ENCODE measurements at places on chromosomes 7 and 10.

GRCh38 chr10:76398043-76398710 lies 966.8 kb downstream of the LRMDA start:
- DNase-seq, result no peak

DNA sequence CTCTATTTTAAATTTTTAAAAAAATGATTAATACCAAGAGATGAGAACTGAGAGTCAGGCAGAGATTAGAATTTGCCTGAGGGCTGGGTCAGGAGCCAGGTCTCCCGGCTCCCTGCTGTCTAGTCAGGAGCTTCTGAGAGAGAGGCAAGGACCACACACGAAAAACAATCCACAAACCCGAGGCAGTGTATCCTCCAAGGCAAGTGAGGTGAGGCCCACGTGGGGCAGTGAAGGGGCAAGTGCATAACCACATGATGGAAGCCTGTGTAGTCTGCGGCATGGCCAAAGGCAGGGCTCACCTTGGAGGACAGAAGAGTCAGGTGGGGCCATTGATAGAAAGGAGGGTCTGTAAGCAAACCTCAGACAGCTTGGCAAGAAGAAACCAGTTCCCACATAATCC lies 541.2 kb upstream of the FOXK1 start:
- DNase-seq, result no peak

DNA sequence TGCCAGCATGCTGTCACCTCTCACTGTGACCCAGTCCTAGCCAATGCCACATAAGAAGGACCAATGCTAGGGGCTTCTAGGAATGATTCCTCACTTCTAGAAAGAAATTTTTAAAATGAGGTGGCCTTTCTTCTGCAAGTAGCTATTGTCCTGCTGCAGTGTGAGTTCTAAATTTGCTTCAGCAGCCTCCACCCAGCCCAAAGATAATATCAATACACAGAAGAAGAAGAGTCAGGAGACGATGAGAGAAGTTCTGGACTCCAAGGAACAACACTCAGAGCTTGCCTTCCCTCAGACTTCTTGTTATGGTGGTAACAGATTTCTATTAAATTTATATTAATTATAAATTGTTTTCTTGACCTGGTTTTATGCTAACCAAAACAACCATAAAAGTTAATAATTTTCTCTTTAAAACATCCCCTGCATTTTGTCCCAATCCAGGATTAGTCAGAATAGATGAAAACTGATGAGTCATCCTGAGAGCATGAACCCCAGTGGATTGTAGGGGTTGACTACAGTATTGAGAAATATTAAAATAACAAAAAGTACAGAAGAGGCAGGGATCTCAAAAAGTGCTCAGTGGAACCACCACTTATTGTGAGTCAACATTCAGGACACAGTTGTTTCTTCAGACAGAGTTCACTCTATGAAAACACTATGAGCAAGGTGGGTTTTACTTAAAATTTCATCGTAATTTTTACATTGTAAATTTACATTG lies 29.6 kb upstream of the AKR1C2 start:
- no peak for DNase-seq

GRCh38 chr10:88705958-88706357 lies at the start of gene LIPK:
Gene LIPK, plus strand, starts transcription at chr10:88706249. Its CDS starts 18,295 bp downstream, at chr10:88724544.
- no peak for DNase-seq

DNA sequence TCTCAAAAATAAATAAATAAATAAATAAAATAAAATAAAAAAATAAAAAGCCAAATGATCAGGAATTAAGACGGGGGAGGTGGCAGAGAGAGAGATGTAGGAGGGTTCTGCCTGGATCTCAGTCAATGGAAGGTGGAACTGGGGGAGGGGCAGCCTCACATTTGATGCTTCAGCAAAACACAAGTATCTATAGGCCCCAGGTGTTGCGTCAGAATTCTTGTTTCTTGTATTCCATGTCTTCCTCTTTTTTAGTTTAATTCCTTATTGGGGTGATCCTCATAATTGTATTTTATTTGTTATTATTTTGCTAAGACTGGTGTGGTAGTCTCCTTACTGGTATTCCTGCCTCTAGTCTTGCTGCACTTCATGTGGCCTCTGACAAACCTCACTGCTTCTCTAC lies 41.4 kb upstream of the SMARCD3 start:
- DNase-seq, result no peak

- DNase-seq, result no peak
Observed at GRCh38 chr10:125200396-125200795, 40.0 kb upstream of the CTBP2 start.

GRCh38 chr10:17548162-17548561 lies 69.0 kb downstream of the HACD1 start:
- DNase-seq, result no peak

GRCh38 chr7:91568138-91568537 lies 303.9 kb downstream of the FZD1 start:
- no peak for DNase-seq

DNA sequence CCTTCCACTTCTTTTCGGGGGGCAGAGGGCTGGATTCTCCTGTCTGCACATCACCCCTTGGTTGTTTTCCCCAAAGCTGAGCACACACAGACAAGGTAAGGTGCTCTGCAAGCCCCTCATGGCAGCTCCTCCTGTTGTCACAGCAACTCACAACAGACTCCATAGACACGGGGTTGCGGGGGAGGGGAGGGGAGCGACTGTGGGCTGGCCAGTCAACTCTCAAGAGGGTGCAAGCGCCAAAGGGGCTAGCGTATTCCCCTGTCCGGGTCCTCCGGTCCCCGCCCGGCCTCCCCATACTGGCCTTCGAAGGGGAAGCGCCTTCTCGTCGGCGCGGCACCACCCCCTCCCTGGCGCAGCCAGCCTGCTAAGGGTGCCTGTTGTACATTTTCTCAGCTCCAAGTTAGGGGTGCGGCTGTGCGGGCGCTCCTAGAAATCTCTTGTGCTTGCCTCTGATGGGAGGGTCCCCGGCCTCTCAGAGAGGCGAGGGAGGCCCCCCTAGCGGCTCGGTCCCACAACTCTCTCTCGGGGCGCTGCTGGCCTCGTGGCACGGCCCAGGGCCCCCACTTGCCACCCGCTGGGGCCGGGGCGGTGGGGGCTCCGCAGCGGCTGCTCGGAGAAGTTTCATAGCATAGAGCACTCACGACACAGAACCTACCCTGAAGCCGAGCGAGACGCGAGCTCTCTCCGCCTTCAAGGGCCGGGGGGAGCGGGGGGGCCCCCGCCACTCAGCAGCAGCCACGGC lies 498 bp downstream of the RHOBTB1 start:
- DNase-seq, result no peak

GRCh38 chr10:85735997-85736396 lies 630.6 kb downstream of the GRID1 start:
- no peak for DNase-seq

DNA sequence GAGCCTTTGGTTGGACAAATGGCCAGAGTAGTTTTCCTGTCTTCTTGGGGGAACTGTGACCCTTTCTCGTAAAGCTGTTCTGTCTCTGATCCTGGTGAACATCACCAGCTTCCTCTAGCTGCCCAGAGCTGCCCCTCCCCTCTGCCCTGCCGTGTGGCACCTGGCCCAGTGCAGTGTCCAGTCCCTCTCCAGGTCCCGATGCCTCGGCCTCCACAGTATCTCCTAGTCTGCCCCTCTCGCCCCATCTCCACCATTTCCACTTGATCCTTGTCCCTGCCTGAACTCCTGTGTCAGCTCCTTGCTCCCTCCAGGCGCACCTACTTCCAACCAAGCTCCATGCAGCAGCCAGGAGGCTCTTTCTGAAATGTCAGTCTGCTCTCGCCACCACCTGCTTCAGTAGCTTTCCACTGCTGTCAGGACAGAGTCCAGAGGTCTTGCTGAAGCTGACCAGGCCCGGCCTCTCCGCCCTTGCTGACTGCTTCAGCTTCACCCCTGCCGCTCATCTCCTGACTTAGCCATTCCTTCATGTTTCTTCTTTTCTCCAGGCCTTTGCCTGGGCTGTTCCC lies 133.6 kb downstream of the GRK5 start:
- DNase-seq, result no peak

GRCh38 chr7:143286522-143286890 lies 1.6 kb upstream of the CASP2 start:
- no peak for DNase-seq

DNA sequence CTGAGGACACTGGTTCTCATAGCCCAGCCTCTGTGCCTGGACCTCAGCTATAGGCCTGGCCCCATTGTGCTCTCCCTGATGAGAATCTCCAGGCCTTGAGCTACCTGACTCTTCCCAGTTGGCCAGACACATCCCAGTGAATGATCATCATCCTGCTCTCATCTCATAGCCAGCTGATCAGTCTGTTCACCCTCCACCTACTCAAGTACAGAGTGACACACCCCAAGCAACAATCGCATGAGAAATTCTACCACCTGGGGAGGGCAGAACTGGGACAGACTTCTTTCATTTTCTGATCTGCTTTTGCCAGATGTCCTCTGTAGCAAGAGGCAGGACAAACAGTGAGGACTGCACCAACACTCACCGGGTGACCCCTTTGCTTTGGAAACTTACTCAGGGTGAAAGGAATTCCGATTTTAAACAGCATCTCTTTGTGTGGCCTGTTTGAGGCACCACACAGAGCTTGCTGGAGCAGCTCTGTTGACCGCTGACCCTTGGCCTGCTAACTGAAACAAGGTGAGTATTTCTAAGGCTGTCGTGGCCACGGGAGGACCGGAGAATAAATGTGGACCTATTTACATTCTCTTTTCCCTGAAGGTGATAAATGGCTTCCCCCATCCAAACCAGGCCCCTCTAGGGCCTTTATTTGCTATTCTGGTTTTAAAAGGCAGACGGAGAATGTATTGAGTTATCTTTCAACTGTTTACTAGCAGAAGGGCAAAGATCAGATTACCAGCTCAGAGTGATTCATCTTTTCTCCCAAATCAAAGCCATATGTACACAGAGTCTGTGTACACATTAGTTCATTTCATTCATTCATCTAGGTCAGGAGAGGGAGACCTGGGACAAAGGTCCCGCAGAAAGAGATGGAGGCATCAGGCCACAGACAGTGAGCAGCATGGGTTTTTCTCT lies 181.4 kb upstream of the TNS3 start:
- DNase-seq, result no peak

DNA sequence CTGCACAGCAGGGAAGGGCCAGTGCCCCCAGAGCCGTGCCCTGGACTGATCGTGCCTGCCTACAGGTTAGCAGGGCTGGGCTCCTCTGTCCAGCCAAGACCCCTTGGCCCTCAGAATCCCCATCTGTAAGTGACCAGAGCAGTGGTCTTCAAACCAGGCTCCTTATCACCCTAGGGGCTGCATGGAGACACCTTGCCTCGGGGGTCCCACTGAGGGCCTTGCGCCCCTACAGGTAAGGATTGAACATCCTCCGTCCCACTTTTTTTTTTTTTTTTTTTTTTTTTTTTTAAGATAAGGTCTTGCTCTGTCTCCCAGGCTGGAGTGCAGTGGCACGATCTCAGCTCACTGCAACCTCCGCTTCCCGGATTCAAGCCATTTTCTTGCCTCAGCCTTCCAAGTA lies 32.6 kb upstream of the RADIL start:
- no peak for DNase-seq

GRCh38 chr10:120414946-120415345 lies 42.1 kb upstream of the PLPP4 start:
- no peak for DNase-seq

- peak; percentile 50 for DNase-seq
Observed at GRCh38 chr7:2258661-2259365, 16.8 kb downstream of the NUDT1 start.
